ENCODE measurements at places on chromosomes 13 and 19.
A peak's percentile ranks its signal among the peaks of the same experiment; 100 is the strongest.

DNA sequence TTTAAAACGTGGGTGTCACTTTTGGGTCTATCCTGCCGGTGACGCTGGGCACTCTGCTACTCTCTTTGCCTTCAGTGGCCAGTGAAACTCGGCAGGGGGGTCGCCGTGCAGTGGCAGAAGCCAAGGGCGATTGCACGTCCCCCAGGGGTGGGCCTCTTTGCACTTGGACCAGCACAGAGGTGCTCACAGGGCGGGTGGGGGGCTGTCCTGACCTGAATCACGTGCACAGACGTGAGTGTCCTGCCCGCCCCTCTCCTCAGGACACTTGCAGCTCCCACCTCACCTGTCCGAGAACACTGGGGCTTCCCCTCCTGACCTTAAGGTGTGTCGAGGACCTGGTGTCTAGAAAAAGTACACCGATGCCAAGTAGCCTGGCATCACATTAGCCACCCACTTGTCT lies 16.1 kb downstream of the COL4A1 start:
- ATAC-seq = no peak

- peak; percentile 3 for ATAC-seq
Measured at GRCh38 chr19:6271251-6271650, 8.5 kb downstream of the MLLT1 start.

GRCh38 chr13:109910194-109910593 lies 123.8 kb upstream of the IRS2 start:
- ATAC-seq = no peak

DNA sequence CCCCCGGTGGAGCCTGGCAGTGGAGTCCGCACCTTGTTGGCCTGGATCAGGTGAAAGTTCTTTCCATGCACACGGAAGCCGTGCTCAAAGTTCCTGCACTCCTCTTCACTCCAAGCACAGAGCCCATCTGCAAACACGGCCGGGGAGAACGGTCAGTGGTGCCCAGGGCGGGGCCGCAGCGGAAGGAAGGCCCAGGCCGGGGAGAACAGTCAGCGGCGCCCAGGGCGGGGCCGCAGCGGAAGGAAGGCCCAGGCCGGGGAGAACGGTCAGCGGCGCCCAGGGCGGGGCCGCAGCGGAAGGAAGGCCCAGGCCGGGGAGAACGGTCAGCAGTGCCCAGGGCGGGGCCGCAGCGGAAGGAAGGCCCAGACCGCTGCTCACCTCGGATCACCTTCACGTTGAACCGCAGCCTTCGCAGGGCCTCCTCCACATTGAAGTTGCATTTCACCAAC lies 20.6 kb upstream of the PLPP2 start:
- no peak for ATAC-seq

DNA sequence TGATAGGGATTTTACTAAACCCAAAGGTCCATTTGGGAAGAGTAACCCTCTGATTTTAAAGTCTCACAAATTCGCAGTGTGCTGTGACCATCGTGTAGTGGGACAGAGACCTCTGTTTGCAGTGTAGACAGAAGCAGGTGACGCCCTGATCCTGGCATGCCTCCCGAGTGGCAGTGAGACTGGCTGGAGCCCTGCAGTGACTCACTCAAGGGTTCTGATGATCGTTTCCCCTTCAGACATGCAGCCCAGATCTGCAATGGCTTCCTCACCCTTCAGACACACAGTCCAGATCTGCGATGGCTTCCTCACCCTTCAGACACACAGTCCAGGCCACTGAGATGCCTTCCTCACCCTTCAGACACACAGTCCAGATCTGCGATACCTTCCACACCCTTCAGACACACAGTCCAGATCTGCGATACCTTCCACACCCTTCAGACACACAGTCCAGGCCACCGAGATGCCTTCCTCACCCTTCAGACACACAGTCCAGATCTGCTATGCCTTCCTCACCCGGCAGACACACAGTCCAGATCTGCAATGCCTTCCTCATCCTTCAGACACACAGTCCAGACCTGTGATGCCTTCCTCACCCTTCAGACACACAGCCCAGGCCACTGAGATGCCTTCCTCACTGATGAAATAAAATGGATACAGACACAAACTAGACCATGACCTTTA lies 125.2 kb downstream of the ATP11A start:
- peak; percentile 92 for ATAC-seq

- ATAC-seq = peak; percentile 66
Measured at GRCh38 chr13:45490068-45490467, 25.3 kb downstream of the COG3 start.

- ATAC-seq = no peak
Measured at GRCh38 chr13:73828811-73829210, 305.4 kb downstream of the KLF12 start.

DNA sequence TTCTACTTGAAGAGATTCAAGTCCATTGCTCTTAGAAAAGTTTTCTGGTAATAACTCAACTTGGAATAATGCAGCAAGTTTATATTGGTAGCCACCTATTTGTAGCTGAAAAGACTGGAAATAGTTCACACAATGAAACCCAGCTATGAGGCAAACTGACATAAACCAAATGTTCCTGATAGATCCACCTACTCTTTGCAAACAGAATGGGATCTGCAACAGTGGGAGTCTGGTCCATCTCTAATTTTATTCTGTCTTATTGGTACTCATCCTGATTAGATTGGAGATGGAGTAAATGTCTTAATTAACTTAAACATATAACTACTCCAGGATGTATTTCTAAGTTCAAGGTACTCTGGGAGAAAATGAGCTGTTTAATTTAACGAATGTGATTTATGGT lies 438.0 kb downstream of the OLFM4 start:
- ATAC-seq = no peak

GRCh38 chr19:40279761-40280607 lies 5.2 kb downstream of the AKT2 start:
- no peak for ATAC-seq
